Activated T-helper 2 cell treated with anti-CD3 and anti-CD28 coated beads, Interferon-gamma antibody, Interleukin-2, Interleukin-4, amounts not matched to agents 10 μg/mL and 5 μg/mL and 100 μg/mL, durations not matched to agents 14 hours and 24 hours and 36 hours (primary cell): ENCODE measurements at places on chromosomes 6 and 20. TPM values are rescaled to one million over a fixed set of nuclear protein-coding genes. Genes with fewer than 3 reads are reported as not detected.
A peak's percentile ranks its signal among the peaks of the same experiment; 100 is the strongest.

DNA sequence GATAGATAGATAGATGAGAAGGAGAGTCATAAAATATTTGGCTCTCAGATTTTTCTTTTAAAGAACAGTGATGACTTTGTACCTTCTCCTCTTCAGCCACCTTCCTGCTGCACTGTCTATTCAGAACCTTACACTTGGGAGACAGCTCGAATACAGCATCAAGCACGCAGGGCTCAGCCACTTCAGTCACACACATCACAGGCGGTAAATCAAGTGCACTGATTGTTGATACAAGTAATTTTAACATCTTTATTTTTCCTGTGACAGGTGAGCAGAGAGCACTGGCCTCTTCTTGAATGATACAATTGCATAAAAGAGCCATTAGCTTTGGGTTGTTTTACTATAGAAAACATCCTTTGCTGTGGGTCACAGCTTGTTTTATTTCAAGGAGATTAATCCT lies 1118.5 kb upstream of the EYS start:
- H3K4me3 ChIP-seq = no peak overlapping the region
- H3K27ac ChIP-seq = no peak overlapping the region
- no peaks in the 10 kb centered on the region for H3K4me1 ChIP-seq

The GRIK2 gene
- not detected in 2 replicates for total RNA-seq

DNA sequence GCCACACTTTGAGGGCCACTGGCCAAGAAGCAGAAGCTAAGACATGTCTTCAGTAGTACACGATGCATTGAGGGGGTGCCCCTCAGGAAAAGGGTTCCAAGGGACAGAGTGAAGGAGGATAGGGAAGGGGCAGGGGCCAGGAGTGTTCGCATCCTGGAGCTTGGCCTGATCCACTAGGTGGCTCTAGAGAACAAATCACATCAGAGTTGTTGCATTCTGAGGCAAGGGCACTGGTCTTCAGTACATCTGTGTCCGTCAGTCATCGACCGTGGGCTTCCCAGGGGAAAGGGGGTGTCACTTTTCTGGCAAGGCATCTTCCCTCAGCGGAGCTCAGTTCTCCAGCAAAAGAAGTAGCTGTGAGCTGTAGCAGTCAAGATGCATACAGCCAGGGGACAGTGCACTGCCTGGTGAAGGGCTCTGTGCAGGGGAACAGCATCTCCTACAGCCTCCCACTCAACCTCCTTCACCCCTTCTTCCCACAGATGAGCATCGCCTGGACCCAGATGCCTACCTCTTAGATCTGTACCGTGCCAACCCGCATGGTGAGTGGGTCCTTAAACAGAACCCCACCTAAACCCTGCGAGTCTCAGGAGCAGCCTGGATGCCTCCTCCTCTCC lies 47.8 kb downstream of the ARHGAP40 start:
- H3K4me1 ChIP-seq = peaks cover 7% of the 10 kb centered on the region
- no peak overlapping the region for H3K4me3 ChIP-seq
- no peaks in the 10 kb centered on the region for H3K36me3 ChIP-seq
- no peak for DNase-seq

- H3K36me3 ChIP-seq = peaks cover 75% of the 10 kb centered on the region
- no peaks in the 10 kb centered on the region for H3K27me3 ChIP-seq
- H3K4me1 ChIP-seq = peaks cover 61% of the 10 kb centered on the region
- DNase-seq = no peak
- H3K4me3 ChIP-seq = no peak overlapping the region
Measured at GRCh38 chr6:144155529-144155928, 5.2 kb downstream of the STX11 start.

GRCh38 chr6:118280210-118280609 lies 267.9 kb upstream of the PLN start:
- no peak overlapping the region for H3K4me3 ChIP-seq
- no peak overlapping the region for H3K27ac ChIP-seq
- no peaks in the 10 kb centered on the region for H3K36me3 ChIP-seq
- peaks cover 22% of the 10 kb centered on the region for H3K27me3 ChIP-seq
- peaks cover 5% of the 10 kb centered on the region for H3K4me1 ChIP-seq

GRCh38 chr6:99995916-99996315 lies 1.9 kb upstream of the MCHR2 start:
- H3K27ac ChIP-seq = no peak overlapping the region
- no peaks in the 10 kb centered on the region for H3K4me1 ChIP-seq
- DNase-seq = no peak
- H3K27me3 ChIP-seq = peaks cover 39% of the 10 kb centered on the region

- H3K4me3 ChIP-seq = no peak overlapping the region
- no peak overlapping the region for H3K27ac ChIP-seq
- DNase-seq = no peak
- H3K36me3 ChIP-seq = no peaks in the 10 kb centered on the region
- no peaks in the 10 kb centered on the region for H3K4me1 ChIP-seq
- no peaks in the 10 kb centered on the region for H3K27me3 ChIP-seq
Measured at GRCh38 chr20:62353289-62354030, 13.7 kb downstream of the LAMA5 start.

The FAM209B gene
- 0.97 and 1.8 TPM in 2 replicates for total RNA-seq

GRCh38 chr6:137816133-137816579 lies 50.9 kb upstream of the TNFAIP3 start:
- H3K36me3 ChIP-seq = peaks cover 3% of the 10 kb centered on the region
- H3K4me3 ChIP-seq = peak overlapping the region; percentile 69
- H3K4me1 ChIP-seq = peaks cover 60% of the 10 kb centered on the region
- H3K27me3 ChIP-seq = no peaks in the 10 kb centered on the region

DNA sequence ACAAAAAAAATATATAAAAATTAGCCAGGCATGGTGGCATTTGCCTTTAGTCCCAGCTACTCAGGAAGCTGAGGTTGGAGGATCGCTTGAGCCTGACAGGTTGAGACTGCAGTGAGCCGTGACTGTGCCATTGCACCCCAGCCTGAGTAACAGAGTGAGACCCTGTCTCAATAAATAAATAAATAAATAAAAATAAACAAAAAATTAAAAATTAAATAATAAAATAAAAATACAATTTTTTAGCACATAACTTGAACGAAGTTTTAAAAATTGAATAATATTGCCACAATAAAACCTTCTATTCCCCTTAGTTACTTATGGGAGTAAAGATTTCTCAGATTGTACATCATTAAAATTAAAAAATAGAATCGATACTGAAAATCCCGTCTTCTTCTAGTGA lies 29.2 kb upstream of the CGA start:
- DNase-seq = no peak
- H3K36me3 ChIP-seq = no peaks in the 10 kb centered on the region

The FAM229B gene
- 1.1 and 3.1 TPM in 2 replicates for total RNA-seq

The NEU1 gene
- total RNA-seq = 21.3 and 21.6 TPM in 2 replicates

DNA sequence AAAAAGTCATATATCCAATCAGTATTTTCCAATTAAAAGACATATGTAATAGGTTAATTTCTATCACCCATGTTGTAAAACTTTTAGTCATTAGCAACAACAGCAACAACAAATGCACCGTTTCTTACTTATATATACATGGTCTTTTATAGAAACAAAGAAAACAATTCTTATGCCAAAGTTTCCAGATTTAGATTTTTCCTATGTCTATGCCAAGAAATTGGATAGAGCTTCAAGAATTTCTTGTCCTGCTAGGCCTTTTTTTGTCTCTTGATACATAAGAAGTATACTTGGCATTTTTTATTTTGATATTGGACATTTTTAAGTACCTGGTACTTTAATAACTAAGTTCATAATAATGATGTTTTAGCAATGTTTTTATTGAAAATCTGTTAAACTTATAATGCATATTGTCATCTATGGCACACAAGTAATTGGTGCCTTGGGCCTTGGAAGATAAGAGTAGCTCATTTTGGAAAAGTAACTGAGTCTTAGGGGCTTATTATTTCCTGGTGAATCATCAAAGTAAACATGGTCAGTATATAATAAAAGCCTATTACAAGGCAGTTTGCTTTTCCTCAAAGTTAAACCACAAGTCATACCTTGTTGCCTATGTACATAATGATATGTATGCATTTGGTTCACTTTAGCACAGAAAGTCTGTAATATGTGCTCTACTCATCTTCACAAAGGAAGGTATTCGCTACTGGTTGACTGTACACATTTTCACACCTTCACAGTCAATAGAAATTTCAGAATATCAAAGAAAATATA lies 10.1 kb upstream of the FRK start:
- no peak overlapping the region for H3K27ac ChIP-seq
- H3K36me3 ChIP-seq = no peaks in the 10 kb centered on the region
- no peak for DNase-seq
- H3K4me1 ChIP-seq = peaks cover 8% of the 10 kb centered on the region
- peaks cover 4% of the 10 kb centered on the region for H3K27me3 ChIP-seq

GRCh38 chr6:15997586-15998388 lies 131.1 kb upstream of the MYLIP start:
- H3K27ac ChIP-seq = no peak overlapping the region
- H3K4me3 ChIP-seq = no peak overlapping the region
- H3K36me3 ChIP-seq = no peaks in the 10 kb centered on the region
- no peaks in the 10 kb centered on the region for H3K27me3 ChIP-seq
- H3K4me1 ChIP-seq = peaks cover 21% of the 10 kb centered on the region
